ENCODE measurements at places on chromosomes 2 and 18.

- DNase-seq = no peak
Observed at GRCh38 chr18:38940863-38941531, 1375.4 kb upstream of the CELF4 start.

GRCh38 chr2:15973481-15974401 is 33.4 kb downstream of the MYCN start:
- DNase-seq = no peak

DNA sequence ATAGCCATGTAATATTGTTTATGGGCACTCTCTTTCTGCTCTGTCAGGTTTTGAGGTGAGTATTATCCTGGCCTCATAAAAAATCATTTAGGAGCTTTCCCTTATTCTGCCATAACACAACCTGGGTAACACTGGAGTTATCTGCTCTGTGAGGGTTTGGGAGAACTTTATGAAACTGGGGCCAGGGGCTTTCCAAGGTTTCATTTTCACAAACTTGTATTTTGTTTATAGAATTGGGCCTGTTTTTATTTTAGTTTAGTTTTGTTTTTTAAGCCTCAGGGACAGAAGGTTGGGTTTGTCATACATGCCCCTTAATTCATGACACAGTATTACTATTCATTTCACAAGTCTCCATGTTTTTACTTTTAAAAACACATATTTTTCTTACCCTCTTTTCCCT is 83.5 kb downstream of the IRS1 start:
- no peak for DNase-seq

GRCh38 chr2:127032621-127033020 is 74.3 kb downstream of the BIN1 start:
- no peak for DNase-seq

DNA sequence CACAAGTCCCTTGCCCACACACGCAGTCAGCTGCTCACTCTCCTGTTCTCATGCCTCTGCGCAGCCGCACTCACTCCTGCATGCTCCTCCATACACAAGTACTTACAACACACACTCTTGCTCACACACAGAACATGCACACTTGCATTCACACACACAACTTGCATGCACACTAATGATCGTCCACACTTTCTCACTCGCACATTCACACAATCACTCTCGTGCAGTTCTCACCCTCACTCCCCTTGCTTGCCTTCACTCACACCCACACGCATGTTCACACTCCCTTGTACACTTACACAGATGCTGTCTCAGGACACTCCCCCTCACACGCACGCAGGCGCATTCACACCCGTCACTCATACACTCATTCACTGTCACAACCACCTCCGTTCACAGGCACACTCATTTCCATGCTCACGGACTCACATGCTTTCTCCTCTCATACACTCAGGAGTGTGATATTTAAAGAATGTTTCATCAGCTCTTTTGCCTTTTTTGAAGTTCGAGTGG is 36.1 kb upstream of the LYPD6B start:
- DNase-seq = no peak

- DNase-seq = no peak
Observed at GRCh38 chr2:237731663-237732062, 66.9 kb upstream of the RBM44 start.

- DNase-seq = peak; percentile 49
Observed at GRCh38 chr2:208529796-208530195, 123.2 kb downstream of the PTH2R start.

DNA sequence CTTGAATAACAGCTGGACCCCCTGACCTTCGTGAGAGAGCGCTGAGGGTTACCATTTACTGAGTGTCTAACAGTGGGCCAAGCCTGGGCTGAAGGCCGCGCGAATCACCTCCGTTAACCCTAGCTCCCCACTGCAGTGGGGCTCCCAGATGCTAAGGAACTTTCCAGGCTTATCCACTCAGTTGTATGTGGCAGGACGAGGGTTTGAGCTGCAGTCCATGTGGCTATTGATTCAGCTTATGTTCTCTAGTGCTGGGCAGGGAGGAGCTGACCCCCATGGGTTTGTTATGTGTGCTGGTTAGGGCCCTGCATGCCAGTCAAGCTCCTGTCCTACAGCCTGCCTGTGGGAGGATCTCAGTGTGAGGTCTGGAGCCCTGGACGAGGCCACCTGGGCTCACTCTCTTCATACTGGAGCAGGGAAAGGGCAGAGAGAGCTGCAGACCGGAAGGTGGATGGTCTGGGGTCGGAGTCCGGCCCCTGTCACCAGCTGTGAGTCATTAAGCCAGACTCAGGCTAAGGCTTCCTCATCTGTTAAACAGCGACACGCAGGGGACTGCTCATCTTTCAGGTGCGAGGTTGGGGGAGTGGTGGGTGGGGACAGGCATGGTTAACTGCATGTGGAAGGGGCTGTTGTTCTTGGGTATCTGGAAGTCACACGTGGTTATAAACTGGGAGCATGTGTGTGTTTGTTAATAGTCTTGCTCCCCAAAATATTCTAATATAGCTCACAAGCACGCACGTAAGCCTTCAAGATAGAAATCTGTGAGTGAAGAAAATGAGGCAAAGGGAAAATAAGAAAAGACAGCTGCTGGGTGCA is 6.6 kb downstream of the PSD4 start:
- DNase-seq = no peak
